Stimulated activated naive CD4-positive, alpha-beta T cell treated with Interleukin-2 at 50 U/mL for 16 hours (primary cell): ENCODE measurements at places on chromosomes 5 and 9.

DNA sequence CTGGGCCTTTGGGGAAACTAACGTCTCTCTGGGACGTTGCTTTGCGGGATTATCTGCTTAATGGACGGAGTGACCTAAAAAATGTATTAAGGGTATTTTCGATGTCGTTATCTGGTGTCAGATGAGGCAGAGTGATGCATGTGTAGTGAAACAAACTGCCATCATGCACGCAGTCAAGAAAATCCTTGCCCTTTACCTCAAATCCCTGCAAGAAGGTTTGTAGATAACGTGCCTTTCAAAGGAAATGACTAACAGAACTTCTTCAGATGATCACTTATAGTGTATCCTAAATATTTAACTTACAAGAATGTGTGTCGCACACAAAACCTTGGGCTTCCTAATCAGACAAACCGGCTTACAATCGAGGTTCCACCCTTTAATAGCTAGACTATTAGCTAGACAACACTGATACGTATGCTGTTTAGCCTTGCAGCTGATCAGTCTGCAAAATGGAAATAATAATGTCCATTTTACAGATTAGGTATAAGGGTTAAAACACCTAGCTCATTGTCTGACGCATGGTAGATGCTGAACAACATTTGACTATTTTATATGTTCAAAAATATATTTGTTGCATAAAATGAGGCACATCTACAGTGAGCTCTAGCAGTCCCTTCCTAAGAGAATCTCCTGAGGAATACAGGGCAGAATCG lies 541 bp upstream of the TBCA start:
- no peak for DNase-seq

DNA sequence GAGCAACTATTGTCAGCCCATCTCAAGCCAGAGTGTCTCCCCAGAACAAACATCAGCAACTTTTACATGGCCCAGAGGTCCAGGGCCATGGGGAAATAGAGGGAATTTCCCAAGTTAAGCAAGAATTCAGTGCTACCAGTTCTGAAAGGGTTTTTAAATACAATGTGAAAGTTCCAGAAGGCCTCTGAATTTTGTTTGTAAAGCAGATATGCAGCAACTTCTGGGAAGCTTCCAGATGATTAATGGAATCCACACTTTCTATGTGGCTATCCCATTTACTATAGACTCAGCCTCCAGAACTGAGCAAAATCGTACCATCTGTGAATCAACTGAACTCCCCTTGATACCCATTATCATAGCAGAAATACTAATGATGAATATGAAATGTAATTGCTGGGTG lies 93.8 kb downstream of the FEM1C start:
- no peak for DNase-seq

GRCh38 chr5:50873595-50874277 lies 207.3 kb downstream of the PARP8 start:
- DNase-seq = no peak

GRCh38 chr5:55636683-55637082 lies 75.4 kb downstream of the SLC38A9 start:
- DNase-seq = no peak

- no peak for DNase-seq
Observed at GRCh38 chr5:32710550-32711361, at the start of gene NPR3. Gene NPR3, plus strand, starts transcription at chr5:32711321. Its CDS starts 456 bp downstream, at chr5:32711777.

DNA sequence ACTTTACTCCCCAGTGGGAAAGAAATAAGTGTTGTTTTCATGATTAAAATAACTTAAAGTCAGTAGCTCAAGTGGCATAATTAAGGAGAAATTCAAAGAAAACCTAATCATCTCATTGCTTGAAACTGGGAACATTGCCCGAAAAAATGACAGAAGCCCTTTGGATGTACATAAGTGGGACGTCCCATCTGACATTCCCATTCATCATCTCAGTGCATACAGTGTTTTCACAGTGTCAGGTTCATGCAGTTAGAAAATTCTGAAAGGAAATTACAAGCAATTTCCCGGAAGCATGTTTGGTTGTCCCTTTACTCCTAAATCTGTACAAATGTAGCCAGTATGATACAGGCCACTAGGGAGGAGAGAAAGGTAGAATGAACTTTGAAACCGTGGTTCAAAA lies 95.6 kb downstream of the ADAMTS16 start:
- DNase-seq = no peak

DNA sequence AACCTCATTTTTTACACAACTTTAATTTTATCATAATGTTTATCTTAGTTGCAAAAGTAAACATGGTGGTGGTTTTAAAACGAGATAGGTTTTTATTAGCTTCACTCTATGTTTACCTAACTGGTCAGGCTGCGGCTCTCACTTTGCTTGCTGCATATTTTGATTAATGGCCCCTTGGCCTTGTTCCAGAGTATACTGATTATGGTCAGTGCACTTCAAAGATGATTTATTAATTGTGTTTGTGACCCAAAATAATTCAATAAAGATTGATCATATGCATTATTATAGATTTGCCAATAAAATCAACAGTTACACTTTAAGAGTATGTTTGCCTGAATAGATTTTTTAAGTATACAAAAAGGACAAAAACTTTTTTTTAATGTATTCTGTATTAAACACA lies 188.0 kb downstream of the XRCC4 start:
- DNase-seq = no peak

DNA sequence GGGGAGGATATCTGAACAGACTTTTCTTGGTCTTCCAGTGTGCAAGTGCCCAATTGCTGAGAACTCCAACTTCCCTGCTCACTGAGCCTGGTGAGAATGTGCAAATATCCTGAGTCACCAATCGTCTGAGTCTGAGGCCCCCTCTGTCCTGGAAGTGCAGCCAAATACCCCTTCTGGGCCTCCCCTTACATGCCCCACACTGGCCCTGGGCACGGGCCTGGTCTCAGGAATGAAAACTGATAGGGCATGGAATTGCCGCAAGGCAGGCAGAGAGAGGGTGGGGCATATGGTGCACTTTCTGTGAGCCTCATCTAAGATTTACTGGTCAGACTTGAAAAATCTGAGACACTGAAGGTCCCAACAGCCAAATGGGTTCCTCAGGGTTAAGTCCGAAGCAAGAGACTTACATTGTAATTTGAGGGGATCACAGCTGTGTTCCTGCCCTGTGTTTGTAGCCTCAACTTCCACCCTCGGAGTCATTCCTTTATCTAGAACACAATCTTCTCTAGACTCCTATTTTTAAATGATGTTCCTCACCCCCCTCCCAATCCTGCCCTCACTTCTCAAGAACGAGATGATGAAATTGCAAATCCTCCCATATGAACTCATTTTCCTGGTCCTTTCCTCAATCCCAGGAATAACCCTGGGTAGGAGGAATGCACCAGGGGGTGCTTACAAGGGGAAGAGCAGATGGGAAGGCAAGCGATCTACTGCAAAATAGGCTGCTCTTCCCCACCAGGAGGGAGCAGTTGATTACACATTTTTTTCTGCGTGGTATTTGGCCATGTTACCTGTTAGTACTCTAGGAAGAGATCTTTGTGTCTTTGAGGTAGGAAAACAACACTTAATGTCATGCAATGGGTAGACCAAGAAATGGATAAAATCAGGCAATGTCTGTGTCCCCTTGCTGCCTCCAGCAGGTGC lies 34.6 kb upstream of the ARHGAP26 start:
- DNase-seq = no peak
